ENCODE measurements at places on chromosomes 12 and 14.

- DNase-seq: no peak
These were observed 57.6 kb downstream of the CRADD start for GRCh38 chr12:93734784-93735183.

DNA sequence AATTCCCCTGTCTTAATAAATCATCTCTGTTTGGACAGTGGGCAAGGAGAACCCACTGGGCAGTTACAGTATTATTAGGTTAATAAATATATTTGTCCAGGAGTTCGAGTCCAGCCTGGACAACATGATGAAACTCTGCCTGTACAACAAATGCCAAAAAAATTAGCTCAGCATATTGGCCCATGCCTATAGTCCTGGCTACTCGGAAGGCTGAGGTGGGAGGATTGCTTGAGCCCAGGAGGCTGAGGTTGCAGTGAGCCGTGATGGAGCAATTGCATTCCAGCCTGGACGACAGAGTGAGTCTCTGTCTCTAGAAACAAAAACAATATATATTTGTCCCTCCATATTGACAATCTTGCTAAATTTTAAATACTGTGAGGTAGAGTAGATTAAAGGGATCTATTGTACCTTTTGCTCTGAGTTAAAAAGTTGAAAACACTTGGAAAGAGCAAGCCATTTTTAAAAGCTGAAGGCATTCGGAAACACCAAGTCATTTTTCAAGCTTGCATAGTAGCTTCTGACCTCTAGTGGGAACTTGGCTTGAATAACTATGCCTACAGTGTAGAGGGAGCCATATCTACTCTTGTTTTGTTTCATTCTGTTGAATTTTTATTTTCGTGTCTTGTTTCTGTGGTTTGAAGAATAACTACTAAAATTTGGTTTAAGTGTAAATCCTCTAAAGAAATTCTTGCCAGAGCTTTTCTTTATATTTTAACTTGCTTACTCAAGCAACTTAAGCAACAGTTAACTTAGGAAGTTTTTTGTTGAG lies 14.6 kb upstream of the EEA1 start:
- DNase-seq: no peak

- DNase-seq: no peak
These were observed 3.8 kb upstream of the PSMC6 start for GRCh38 chr14:52703225-52703624.

DNA sequence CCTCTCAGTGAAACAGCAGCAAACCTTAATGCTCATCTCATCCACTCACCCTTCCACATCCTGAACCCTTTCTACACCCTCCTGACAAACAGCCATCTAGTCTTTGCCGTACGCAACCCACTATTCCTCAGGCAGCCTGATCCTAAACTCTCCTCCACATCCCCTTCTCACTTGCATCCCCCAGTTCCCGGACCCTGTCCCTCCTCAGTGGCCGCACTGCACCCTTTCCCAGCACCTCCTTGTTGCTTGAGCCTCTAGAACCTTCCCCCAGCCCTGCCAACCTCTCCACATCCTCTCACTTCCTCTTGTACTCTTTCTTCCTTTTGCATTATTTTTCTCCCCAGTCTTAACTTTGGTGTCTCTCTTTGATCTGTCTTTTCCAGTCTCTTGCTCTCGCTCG lies 42.9 kb downstream of the IQSEC3 start:
- DNase-seq: no peak

GRCh38 chr12:23525450-23526072 lies 423.9 kb downstream of the SOX5 start:
- DNase-seq: no peak

- no peak for DNase-seq
These were observed 58.2 kb downstream of the DICER1 start for GRCh38 chr14:95098984-95099599.

- no peak for DNase-seq
These were observed 6.2 kb downstream of the LIMA1 start for GRCh38 chr12:50276912-50277671.

DNA sequence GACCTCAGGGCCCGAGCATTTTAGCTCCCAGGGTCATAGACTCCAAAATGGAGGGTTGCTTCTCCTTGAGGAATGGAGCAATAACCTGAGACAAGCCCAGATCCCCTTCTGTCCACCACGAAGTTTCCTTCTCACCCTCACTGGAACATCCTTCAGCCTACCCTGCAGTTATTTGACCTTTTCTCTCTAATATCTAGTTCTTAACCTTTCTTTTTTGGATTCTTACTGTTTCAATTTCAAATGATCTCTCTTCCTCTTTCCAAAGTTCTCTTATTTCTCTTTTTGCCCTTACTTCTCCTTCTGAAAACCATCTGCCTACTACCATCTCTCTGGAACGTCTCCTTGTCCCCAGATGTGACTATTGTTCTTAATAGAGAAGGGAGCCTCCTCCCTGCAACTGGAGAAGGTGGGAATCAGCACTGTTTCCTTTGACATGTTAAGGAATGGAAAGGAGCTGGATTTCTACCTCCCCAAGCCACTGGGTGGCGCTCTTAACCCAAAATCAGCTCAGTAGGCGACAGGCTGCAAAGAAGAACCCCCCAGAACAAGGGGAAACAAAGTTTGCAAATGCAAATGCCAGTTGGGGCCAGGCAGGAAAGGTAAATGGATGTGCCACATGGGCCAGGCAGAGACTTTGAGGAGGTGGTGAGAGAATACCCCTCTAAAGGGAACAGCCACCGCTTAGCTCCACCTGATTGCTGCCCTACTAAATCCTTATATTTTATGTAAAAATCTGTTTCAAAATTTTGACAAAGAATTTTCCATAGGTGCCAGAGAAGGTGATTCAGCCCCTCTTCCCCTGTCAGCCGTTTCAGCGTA lies 22.4 kb upstream of the PDE1B start:
- DNase-seq: no peak

DNA sequence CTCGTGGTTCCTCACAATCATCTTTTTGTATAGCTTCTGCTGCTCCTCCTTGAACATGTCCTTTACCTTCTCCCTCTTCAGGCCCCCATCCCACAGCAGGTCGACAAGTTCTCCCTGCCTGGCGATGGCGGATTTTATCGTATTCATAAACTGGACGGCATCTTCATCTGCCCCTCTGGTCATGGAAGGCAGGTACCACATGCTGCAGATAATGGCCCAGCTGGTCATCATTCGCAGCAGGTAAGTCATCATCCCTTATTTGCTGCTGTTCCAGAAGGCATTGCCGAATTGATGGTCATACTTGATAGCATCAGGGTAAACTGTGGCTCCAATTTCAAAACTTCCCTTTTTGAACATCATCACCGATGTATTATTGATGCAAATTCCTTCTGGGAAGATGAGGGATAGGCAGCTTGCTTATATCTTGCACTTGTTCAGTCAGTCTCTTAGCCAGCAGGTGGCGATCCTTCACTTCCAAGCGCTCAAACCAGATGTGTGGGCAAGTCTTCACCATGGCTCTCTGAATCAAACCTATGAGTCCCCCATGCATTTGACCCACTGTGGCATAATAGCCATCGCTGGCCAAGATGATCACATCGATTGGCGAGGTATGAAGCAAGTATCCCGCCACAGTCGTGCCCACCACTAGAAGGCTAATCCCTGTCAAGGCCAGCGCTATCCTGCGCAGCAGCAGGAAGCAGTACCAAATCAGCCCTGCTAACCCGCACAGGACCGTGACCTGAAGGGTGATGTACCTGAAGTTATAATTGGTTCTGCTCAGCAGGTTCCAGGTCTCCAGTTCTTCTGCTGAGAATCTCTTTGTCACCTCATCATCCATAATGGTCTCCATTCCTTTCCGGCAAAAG lies 381.5 kb upstream of the STXBP6 start:
- no peak for DNase-seq

DNA sequence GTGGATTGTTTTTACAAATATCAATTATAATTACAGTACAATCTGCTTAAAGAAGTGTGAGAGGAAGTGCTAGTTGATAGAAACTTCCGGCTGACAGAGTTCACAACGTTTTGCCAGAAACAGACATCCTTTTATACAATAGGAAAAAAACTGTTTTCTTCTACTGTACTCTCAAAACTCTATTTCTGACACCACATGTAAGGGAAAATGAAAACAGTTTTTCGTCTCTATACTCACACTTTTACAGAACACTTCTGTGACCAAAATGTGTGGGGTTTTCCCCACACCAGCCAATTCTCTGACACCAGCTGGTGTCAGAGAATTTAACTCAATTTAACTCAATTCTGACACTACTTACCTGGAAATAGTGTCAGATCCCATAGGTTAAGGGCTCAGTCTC lies 24.2 kb upstream of the HIF1A start:
- no peak for DNase-seq

DNA sequence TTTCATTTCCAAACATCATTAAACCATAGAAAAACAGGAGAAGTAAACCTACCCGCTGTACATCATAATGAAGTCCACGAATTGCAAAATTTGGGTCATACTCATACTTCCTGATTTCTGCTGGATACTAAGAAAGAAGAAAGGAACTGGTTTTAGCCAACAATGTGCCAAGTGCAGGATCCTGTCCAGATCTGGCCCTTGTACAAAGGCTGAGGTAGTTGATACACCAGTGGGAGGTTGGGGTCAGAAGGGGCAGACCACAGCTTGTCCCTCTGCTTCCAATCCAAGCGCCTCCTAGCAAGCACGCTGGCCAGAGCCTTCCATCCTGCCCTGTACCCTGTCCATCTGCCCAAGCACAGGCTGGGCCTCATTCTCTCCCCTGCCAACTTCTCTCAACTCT lies 34.2 kb downstream of the NT5DC3 start:
- DNase-seq: no peak

GRCh38 chr14:97517566-97518234 lies 720.5 kb downstream of the VRK1 start:
- DNase-seq: no peak

DNA sequence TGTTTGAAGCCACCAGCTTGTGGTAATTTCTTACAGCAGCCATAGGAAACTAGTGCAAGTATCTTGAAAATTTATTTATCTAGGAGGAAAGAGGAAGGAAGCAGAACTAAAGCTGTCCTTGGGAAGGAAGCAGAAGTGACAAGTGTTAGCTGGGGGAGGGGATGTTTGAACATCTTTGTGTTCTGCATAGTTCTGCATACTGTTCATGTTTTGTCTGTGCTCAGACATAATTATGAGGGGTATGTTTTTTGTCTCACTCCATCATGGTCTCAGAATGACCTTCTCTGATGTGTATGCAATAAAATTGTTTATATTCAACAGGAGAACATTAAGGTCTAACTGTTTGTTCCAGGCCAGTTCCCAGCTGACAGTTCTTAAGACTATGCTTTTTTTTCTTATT lies 606.5 kb downstream of the GALC start:
- no peak for DNase-seq

GRCh38 chr14:84671776-84672175 lies 858.2 kb upstream of the FLRT2 start:
- DNase-seq: no peak

DNA sequence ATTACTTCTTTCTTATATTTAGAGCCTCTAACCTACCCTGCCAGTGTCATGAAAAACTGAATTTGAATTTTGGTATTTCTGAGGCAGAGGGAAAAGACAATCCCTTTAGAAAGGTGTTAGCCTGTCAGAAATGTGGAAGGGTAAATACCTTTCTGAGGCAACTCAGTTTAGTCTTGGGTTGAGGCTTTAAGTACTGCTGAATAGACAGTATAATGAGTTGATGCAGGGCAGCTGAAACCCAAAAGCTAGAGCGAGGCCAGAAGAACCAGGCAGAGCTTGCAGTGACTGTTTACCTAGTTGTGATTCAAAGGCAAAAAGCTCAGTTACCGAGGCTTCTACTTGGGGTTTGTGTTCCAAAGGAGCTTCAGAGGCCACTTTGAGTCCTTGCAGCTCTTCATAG lies 18.7 kb downstream of the ZC2HC1C start:
- DNase-seq: no peak

DNA sequence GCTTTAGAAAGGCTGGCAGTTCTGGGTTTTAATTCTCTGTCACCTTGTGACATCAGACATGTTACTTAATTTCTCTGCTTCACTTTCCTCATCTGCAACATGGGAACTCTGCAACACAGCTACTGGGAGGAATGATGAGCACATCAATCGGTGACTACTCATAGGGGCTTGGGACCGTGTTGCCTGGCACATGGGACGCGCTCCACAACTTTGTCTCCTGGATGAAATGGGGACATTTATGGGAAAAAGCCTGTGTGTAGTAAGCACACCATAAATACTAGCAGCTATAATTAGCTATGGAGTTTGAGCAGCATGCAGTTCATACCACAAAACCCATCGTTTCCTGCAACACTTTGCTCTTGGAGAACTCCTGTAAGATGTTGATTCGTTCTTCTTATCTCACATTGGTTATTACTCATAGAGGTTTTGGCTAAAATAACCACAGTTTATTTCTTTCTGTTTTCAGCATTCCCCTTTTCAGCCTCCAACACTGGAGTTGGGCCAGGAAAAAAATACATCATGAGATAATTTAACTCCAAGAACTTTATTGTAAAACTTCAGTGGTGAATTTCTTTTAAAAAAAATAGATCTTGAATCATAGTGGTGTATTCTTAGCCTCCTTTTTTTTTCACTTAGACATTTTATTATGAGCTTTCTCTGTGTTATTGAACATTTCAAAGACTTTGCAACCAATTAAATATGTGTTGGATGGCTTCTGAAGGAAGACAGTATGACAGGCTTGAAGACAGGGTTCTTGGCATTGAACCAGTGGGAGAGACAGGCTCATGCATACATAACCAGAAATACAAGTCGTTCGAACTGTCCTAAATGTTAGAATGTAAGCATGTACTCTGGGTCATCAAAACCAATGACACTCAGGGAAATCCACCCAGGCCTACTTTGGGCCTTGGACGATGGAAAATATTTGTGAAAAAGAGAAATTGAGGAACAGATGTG lies 72.7 kb downstream of the RIN3 start:
- no peak for DNase-seq

GRCh38 chr12:7352661-7353060 lies 48.8 kb downstream of the ACSM4 start:
- DNase-seq: no peak

- DNase-seq: no peak
These were observed 29.1 kb upstream of the KCNK10 start for GRCh38 chr14:88351966-88352691.

GRCh38 chr14:23464700-23465099 lies 4.8 kb upstream of the NGDN start:
- no peak for DNase-seq

- DNase-seq: no peak
These were observed 986.4 kb downstream of the AACS start for GRCh38 chr12:126051611-126052107.

- DNase-seq: no peak
These were observed 217.3 kb upstream of the EEA1 start for GRCh38 chr12:93146263-93146939.

DNA sequence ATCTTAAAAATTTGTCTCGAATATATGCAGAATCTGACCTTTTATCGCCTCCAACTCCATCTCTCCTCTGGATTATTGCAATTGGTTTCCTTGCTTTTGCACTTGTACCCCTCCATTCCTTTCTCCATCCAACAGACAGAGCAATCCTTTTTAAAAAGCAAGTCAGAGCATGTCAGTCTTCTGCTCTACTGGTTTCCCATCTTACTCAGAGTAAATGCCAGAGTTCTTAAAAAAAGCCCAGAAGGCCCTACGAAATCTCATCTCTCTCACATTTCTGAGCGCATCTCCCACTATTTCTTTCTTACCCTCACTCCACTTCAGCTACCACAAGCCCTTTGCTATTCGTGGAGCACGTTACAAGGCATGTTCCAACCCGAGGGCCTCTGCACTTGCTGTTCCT lies 236.9 kb upstream of the DDHD1 start:
- no peak for DNase-seq

Data from stimulated activated CD4-positive, alpha-beta T cell treated with anti-CD3 and anti-CD28 coated beads, Interleukin-1b, Interleukin-23, amount 100 ng/mL, for 1 hour (primary cell).